Activated T-cell treated with anti-CD3 and anti-CD28 coated beads for 24 hours (primary cell): ENCODE measurements at places on chromosomes 3 and 15.

- no peak for DNase-seq
Observed at GRCh38 chr15:101267320-101268104, 9.8 kb downstream of the SELENOS start.

DNA sequence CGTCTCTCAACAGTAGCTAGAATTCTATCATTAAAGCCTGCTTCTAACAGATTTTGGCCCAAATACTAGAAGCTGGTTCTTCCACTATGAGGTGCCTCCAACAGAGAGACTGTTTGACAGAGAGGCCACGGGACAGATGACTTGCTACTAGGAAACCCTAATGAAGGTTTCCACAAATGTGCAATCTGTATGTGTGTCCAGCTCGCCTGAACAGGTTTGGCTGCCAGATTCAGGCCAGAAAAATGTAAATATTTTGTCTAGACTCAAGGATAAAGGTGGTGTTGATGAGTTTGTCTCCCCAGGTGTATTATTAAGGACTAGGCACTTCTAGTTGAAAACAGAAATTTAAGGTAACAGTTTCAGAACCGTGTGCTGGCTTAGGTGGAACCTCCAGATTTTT is 91.6 kb upstream of the TRIM42 start:
- no peak for DNase-seq

- DNase-seq, result no peak
Observed at GRCh38 chr3:111143-112069, 85.2 kb upstream of the CHL1 start.

GRCh38 chr3:98573181-98573728 is 20.2 kb downstream of the CPOX start:
- DNase-seq, result no peak

DNA sequence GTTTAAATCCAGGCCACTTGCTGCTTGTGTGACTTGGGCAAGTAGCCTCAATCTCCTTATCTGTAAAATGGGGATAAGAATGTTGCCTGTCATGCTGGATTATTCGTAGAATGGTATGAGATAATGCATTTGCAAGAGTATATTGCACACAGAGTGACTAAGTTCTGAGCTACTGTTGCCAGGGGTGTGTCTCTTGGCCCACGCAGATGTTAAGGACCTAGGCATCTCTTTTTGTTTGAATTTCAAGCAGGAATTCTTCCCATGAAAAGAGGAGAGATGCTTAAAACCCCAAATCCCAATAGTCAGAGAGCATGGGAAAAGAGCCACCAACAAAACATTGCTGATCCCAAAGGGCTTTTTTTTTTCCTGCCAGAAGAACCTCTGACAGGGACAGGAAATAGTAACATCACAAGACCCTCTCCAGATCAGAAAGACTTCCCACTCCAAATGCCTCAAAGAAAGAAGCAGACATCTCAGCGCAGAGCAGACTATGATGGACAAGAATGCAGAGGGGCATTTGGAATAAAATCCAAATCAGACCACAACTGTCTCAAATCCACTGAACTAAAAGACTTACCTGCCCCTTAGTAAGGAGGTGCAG is 90.5 kb downstream of the MRPL46 start:
- no peak for DNase-seq
